ENCODE measurements at places on chromosomes 11 and 22.

DNA sequence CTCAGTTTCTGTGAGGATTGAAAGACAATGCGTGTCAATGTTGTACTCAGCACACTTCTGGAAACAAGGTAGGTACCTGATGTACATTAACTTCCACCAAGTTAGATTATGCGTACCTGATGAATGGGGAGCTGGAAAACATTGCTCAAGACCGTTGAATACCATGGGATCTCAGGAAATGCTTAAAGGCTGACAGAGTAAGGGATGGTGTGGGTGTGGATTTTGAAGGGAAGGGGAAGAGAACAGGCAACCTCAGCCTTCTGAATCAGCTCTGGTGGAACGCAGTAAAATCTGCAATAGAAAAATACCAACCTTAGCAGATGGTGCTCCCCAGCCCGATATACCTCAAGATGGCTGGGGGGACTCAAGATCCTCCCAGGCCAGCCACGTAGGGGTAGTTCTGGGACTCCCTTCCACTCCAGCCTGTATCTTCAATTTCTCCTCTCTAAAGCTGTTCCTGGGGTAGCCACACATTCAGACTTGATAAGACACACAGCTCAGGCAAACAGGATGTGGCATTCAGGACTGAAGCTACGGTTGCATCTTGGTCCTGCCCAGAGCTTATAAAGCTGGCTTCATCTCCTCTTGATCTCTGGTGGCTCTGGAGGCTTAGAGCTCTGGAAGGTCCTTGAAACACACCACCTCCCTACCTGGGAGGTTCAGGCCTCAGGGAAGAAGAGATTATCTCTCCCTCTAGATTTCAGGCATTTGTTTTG, 111.8 kb downstream of the CTNND1 start:
- DNase-seq = no peak

- DNase-seq = no peak
Measured at GRCh38 chr11:133038850-133039249, 493.5 kb downstream of the OPCML start.

DNA sequence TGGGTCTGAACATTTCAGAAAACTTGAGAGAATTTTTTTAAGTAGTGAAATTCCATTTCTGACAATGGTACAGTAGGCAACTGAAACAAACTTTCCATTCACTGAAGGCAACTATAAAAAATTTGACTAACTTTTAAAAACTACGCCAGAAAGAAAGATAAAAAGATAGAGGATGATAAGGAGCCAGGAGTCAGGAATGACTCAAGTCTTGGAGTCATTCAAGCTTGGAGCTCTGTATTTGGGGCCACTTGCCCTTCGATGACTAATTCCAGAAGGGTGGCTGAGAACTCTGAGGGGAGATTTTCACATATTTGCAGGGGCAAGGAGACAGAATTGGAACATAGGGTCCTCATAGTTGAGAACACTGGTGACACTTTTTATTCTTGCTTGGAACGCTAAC, 1083.2 kb upstream of the CNTN5 start:
- no peak for DNase-seq

DNA sequence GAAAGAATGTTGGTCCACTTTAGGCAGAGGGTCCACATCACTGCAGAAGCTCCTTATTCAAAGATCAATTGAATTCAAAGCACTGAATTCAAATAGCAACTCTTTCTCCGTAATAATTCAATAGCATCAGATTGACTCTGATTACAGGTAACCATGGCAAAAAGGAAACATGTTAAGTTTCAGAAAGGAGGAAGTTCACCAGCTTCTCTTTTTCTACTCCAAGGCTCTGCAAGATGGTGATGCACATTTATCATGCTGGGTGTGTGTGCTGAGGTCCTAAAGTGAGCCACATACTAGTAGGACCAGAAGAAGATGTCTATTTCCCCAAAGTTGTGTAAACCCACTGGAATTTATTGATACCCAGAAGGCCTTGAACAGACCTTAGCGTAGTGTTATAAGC, 18.0 kb upstream of the DRD2 start:
- no peak for DNase-seq

- DNase-seq = no peak
Measured at GRCh38 chr22:36822581-36822980, 5.7 kb upstream of the PVALB start.

DNA sequence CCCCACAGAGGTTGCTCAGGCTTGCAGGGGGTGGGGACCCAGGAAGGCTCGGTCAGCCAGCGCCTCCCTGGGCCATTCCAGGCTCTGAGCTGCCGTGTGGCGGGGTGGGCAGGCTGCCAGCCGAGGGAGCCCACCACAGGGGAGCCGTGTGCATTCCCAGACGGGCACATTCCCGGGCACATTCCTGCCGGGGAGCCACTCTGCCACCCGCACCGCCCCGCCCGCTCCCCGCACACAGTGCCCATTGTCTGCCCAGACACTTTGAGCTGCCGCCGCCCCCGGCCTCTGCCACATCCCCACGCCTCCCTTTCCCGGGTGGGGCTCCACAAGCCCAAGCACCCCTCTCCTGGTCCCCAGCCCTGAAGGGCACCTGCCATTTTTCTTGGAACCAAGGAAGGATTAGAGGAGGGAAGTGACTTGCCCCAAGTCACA, 27.4 kb downstream of the RPL3 start:
- no peak for DNase-seq

DNA sequence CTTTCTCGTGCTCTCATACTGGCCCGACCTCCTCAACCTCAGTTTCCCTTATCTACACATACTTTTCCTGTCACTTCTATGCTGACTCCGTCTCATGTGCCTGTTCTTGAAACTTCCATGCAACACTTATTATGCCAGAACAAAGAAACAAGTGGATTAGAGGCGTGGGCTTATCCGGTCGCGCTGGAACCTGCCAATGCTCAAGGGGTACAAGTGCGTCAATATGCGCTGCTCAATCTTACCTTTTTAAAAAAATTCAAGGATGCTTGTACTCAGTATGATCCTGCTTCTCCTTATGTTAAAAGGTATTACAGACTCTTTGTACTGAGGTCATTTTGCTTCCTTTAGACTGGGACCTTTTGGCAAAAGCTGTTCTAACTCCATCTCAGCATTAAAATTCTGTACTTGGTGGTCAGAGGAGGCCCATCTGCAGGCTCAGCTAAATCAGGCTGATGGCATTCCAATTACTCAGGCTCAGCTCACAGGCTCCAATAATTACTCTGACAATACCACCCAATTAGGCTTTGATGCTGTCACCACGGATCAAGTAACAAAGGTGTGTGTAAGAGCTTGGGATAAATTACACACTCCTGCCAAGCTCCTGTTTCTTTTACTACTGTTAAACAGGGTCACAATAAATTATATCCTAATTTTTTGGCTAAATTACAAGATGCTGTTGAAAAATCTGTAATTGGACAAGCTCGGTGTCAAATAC, 26.3 kb upstream of the ALDH3B2 start:
- peak; percentile 56 for DNase-seq

DNA sequence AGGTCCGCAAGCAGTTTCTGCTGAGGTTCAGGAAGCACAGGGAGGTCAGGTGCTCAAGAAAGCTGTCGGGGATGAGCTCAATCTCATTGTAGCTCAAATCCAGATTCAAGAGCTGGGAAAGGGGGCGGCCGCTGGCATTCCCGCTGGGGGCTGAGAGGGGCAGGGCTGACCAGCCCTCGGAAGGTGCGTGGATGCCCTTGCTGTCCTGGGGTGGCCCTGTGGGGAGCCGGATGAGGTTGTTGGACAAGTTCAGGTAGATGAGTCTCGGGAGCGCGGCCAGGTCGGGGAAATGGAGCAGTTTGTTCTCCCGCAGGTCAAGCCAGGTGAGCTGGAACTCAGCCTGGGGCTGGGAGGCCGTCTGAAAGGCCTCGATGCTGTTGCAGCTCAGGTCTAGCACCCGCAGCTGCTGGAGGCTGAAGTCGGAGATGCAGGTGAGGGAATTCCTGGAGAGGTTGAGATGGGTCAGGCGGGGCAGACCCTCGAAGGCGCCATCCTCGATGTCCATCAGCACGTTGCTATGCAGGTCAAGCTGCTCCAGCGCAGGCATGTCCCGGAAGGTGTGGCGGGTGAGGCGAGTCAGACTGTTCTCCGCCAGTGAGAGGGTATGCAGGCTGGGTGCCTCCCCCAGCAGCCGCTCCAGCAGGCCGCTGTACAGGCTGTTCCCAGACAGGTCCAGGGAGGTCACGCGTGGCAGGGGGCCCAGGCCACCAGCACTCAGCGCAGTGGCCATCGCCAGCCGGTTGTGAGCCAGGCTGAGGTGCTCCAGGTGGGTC, 9.8 kb downstream of the LRRC32 start:
- DNase-seq = no peak

DNA sequence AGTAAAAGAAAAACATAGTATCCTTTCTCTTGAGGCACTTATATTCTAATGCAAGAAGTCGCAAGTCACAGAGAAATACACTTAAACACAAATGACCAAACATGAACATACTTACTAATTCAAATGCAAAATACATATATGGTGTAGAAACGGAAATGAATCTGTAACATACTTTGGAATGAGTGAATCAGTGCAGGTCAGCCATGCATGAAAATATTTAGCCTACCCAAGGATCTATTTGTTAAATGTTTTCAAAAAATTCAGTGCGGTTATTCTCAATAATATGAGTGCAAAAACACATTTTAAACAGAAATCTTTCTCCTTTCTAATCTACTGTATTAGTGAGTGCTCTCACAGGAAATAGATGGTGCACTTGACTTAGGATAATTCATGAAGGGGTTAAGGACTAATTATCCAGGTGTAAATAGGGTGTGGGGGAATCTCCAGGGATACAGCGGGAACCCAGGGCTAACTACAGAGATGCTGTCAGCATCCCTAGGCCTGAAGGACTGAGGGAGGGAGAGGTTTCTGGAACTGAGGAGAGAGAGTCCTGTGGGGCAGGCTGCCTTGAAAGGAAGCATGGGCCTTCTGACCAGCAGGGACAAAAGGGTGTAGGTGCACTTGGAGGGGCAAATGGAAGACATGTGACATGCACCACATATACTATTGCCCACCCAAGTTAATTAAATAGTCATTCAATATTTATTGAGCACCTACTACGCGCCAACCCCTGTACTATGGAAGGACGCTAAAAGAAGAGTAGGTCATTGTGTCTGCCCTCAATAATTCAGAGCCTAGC, 139.2 kb downstream of the MAML2 start:
- DNase-seq = no peak

- no peak for DNase-seq
Measured at GRCh38 chr22:23225724-23226496, 45.6 kb downstream of the BCR start.

DNA sequence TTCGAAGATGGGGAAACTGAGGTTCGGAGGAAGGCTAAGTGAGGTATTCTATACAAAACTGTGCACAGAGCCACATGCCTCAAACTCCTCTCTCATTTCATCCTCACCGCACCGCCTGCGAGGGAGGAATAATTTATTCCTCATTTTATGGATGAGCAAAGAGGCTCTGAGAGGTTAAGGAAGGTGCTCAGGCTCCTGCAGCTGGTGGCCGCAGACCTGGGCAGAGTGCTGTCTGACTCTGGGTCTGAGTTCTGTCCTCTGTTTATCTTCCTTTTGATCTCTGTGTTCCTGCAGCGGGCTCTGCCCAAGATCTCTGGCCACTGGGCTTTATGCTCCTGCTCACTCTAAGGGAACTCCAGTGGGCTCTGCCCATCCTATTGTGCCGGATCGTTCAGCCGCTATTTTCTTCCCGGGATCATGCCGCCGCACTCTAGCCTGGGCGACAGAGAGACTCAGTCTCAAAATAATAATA, 59.5 kb downstream of the MCM5 start:
- no peak for DNase-seq

DNA sequence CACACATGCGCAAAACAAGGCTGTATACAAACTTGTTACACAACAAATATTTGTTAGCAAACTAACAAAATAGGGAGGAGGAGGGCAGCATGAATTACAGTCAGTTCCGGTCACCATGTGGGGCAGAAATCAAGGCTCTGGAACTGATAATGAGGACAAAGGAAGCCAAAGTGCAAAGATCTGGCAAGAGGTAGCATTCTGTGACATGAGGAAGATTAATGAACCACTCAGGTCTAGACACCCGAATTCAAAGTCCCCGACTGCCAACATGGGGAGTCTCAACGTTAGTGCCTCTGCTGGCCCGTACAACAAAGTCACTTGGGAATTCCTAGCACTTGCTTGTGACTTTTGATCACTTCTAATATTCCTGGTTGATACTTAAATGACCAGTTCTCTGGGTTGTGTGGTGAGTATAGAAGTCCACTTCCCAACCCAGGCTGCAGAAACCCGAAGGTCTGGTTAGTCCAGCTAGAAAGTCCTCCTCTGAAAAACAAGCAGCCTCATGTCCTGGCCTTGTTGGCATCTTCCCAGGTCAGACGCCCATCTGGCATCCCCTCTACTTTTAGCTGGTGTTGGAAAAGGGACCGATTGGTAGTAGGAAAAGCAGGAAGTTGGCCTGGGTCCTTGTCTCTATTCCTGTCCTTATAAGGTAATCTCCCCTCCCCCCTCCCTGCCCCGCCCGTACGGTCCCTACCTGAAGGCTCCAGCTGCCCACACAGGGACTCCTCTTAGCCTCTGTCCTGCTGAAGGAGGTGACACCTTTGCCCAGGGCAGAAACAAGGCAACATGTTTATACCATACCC, 1.6 kb downstream of the SUN2 start:
- DNase-seq = peak; percentile 34

GRCh38 chr11:64244107-64244506, 2.6 kb downstream of the PPP1R14B start:
- no peak for DNase-seq

DNA sequence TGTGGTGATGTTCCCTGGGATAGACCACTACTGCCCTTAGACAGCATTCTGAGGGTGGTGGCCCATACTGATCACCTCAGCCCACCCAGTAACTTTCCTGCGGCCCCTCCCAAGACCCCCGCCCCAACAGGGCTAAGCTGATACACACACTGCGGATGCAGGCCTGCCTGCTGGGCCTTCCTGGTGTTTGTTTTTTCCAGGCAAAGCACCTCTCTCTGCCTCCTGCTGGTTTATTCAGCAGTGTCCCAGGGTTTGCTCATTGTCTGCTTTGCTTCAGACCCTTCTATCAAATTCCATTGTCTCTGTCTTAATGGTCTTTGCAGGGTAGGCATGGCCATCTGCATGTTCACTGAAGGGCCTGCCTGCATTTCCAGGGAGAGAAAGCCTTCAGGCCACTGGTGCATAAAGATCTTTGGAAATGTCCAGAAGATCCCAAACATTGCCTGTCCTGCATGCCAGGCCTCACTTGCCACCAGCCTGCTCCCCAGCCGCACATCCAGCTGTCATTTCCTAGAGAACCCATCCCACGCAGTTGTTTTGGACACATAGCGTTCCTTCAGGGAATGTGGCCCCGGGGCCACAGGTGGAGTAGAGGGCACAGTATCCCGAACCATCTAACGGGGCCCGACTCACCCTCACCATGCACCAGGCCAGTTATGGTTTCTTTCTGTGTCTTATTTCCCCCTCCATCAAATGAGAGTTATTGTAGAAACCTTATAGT, 50.2 kb downstream of the BCR start:
- peak; percentile 30 for DNase-seq

DNA sequence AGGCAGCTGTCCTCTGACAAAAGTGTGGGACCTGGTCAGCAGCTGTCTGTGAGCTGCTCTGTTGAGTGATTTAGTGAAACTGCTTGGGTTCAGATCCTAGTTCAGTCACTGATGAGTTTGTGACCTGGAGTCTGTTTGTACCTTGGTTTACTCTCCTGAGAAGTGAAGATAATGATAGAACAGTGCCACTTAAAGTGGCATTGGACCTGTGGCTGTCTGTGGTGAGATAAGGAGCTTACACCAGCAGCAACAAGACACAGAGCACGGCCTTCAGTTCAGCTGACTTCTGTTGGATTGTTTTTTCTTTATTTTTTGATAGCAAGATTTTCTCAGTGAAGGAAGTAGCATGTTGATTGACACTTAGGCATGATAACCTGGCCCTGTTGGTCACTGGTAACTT, 46.2 kb upstream of the CTTN start:
- no peak for DNase-seq

GRCh38 chr11:7573558-7574296, 59.9 kb downstream of the PPFIBP2 start:
- no peak for DNase-seq
